ENCODE measurements at places on chromosomes 3 and 15.

DNA sequence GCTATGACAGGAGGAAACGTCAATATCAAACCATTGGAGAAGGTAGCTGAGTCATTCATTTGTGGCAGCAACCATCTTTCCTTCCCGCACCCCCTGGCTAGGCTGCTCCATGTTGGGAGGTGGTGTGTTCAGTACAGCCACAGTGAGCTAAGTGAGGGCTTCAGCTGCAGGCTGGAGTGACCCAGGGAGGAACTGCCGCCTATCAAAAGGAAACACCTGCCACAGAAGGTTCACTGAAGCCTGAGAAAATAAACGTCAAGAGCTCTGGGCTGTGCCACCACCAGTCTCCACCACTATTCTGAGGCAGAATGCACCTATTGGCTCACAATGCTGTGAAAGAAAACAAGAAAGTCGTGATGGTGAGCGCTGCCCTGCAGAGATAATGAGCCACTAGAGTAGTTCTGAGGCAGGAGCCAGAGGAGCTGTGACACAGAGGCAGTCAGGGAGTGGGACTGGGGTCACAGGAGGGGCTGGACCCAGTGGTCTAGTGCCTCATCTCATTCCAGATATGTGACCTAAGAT lies 34.8 kb upstream of the CD47 start:
- DNase-seq: no peak

GRCh38 chr3:60282866-60283265 lies 968.4 kb downstream of the FHIT start:
- DNase-seq: no peak

DNA sequence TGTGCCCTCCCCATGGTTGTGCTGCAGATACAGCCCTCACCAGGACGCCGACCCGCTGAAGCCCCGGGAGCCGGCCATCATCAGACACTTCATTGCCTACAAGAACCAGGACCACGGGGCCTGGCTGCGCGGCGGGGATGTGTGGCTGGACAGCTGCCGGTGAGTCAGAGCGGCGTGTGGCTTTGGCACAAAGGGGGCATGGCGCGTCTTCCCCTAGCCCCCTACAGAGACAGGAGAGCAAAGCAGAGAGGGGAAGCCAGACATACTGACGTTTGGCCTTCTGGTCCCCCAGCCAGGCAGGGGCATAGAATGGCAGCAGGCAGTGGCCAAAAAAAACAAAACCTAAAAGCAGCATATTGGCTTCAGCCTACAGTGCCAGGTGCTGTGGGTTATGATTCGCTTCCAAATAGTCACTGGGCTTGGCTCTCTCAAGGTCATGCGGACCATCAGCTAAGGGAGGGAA lies 64.0 kb downstream of the MESD start:
- DNase-seq: no peak

DNA sequence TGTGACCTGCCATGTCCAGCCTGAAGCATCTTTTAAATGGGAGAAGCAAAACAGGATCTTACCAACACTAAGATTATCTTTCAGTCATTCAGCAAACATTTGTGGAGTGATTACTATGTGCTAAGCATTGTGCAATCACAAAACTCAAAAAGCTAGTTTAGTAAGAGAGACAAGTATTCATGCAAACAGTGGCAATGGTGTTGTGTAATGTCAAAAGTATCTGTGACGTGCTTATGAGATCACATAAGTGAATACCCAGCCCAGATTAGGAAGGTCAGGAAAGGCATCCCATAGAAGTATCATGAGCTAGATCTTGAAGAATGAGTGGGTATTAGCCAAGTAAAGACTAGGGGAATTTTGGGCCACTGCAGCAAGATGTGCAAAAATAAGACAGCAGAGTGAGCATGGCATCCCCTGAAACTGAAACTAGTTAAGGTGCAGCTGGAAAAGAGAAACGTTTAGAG lies 32.1 kb downstream of the SEC62 start:
- no peak for DNase-seq

- no peak for DNase-seq
These were observed 10.9 kb downstream of the STRIT1 start for GRCh38 chr3:155282385-155283091.

DNA sequence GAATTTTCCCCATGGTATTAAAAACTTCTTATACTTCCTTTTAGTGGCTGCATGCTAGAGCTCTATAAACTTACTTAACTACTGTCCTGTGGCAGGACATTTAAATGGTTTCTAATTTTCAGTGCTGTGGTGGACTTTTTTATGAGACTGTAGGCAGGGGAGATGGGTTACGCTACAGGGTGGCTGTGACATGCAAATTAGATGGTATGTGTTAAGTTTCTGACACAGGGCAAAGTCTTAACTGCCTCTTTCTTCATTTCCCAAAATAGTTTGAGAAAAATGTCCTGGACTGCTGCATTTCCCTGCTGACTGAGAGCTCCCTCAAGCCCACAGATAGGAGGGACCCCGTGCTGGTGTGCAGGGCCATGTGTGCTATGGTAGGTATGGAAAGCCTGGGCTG lies 22.0 kb downstream of the TGM4 start:
- no peak for DNase-seq

DNA sequence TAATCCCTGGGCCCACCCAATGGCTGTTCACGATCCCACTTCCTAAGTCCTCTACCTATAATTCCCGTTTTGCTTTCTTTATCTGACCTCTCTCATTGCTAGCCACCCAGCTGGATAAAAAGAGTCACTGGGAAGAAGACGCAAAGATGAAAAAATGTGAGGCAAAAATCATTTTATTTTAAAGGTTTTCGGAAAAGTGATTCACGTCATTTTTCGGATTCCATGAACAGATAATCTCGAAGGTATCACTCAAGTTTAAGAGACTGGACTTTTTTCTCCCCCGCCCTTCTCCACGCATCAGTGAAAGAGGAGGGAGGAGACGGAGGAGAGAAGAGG lies 266.6 kb downstream of the CGGBP1 start:
- DNase-seq: no peak

DNA sequence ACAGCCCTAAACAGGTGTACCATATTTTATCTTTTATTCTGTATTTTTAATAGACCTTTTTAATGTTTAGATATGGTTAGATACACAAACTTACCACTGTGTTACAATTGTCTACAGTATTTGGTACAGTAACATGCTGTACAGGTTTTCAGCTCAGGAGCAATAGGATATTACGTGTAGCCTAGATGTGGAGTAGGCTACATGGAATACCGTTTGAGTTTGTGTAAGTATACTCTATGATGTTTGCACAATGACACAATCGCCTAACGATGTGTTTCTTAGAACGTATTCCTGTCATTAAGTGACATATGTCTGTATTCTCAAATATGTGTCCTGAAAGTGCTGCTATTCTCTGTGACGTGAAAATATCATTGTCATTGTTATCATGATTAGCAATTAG lies 62.6 kb downstream of the MFSD1 start:
- no peak for DNase-seq

GRCh38 chr3:184234671-184235380 lies 5.4 kb downstream of the VWA5B2 start:
- DNase-seq: no peak

DNA sequence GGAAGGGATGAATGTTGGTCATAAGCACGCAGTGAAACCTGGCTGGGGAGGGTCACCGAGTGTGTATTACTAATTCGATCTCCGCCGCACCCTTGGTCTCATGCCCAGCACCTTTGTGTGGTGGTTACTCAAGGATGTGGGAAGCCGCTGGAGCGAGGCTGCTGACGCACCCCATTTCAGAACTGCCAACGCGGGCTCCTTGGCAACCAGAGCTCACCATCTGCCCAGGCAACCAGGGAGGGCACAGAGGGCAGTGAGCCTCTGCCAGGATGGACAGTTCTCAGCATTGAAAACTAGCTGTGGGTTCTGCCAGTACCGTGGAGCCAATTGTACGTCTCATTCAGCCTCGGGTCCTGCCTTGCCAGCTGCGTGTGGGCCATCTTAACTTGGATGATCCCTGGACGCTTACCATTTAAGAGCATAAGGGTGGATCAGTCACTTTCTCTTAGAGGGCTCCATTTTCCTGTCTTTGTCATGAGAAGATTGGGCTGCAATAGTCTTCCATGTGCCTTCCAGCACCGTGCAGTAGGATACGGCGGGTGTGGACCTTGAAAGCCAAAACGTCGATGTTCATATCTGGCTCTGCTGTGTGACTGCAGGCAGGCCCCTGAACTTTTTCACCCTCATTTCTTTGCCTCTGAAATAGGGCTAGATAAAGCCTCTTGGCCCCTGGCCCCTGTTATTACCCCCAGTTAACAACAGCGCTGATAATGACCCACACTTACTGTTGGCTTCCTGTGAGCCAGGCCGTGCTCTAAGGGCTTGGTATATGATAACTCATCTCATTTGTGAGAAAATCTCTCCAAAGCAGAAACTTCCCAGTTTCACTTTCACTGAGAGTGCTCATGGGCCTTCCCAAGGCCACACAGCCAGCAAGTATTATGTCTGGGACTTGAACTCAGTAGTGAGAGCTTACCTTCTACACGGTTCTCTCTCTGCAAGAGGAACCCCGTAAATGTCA lies 238.8 kb downstream of the OPA1 start:
- DNase-seq: no peak

DNA sequence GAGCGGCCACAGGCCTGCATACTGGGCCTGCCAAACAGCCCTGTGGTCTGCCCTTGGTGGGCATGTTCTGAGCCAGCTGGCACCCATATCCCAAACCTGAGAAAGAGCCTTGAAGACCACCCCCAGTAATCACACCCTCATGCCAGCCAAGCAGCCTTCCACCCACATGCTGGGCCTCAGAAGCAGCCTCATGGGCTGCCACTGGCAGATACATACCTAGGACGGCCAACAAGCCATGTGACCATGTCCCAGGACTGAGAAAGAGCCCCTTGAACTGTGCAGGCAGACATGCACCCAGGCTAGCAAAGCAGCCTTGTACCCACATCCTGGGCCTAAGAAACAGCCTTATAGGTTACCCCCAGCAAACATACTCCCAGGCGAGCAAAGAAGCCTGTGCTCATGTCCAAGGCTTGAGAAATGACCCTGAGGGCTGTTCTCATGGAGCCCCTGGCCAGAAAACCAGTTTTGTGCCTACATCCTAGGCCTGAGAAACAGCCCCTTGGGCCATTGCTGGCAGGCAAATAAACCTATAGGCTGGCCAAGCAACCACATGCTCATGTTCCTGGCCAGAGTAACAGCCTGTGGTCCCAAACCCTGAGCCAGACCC lies 24.9 kb downstream of the TUBGCP5 start:
- DNase-seq: no peak

GRCh38 chr3:61687206-61687605 lies 125.8 kb downstream of the PTPRG start:
- DNase-seq: no peak

DNA sequence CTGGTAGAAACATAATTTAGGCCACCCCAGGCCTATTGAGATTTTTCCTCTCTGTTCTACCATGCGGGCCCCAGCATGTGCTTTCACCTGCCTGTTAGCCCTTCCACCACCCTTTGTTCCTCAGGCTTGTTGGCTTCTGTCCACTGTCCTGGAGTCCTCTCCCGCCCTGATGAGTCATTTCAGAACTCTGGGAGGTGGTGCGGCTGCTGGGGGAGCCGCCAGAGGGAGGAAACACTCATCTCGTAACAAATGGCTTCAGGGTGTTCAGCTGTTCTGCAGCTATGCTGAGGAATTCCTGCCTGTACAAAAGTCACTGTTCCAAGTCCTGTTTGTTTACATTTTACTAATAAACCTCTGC lies 36.3 kb downstream of the LRTM1 start:
- DNase-seq: no peak

- no peak for DNase-seq
These were observed 143.8 kb downstream of the ERC2 start for GRCh38 chr3:56324473-56324872.

- no peak for DNase-seq
These were observed 228.7 kb downstream of the VPS13C start for GRCh38 chr15:61831505-61831921.

DNA sequence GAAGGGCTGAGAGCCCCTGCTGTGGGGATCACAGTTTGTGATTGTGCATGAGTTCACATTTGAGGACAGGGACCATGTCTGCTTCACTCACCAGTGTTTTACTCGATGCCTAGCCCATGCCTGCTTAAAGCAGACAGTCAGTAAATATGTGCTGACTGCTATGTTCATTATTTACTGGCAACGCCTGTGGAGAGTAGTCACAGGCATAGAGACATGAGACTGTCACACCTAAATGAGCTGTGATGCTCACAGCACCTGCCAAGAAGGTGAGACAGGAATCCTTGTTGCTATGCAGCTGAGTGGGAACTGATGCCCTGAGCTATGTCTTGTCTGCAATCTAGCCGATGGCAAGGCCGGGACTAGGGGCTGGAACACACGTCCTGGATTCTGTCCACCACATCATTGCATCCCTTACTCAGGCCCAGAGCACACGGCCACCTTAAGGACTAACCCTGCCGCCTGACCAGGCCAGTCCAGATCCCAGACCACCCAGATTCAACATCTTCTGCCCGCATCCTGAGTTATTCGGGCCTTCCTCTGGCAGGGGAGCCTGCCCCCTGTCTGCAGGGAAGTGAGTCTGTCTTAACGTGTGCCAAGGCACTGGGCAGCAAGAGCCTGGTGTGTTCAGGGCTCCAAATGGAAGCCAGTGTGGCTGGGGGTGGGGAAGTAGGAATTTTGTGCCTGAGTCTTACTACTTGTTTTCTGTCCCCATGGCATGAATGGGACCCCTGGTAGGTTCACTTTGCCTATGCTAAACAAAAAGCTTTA lies 44.8 kb downstream of the FGD5 start:
- DNase-seq: no peak

GRCh38 chr3:64022451-64023186 lies 675 bp downstream of the PSMD6 start:
- DNase-seq: no peak

- DNase-seq: no peak
These were observed 8.9 kb upstream of the ALDH1A2 start for GRCh38 chr15:58074452-58074851.

DNA sequence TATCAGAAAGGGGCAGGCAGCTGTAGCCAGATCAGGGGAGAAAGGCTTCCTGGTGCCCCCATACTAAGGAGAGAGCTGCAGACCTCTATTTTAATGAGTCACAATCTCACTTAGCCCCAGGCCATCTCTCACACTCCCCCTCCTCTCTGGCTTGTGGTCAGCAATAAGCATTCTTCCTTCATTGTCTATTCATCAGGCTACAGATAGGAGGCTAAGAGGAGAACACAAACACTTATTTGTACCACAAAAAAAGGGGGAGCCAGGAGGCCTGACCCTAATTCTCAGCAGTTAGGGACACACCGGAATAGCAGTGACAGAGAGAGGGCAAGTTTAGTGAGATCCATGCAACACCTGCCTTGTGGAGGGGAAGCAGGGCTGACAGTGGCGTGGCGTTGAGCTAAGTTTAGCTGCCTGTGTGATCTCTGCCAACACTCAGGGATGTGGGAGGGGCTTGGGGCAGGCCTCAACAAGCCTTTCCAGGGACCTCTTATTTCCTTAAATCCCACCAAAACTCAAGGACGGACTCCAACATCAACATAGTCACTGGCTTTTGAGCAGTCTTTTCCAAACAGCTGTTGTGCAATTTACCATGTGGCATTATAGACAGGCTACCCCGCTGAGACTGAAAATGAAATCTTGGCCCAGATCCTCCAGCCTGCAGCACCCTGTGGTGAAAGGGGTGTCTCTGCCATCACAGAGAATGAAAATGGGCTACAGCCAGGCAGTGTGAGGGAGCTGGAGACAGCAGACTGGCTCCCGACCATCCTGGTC lies 191.9 kb upstream of the TSC22D2 start:
- no peak for DNase-seq
